Left ventricle myocardium inferior (tissue), 1 donor: ENCODE measurements at places on chromosomes 12 and 14. TPM values are rescaled to one million over a fixed set of nuclear protein-coding genes. Genes with fewer than 3 reads are reported as not detected.

The C12orf50 gene
- total RNA-seq: not detected

GRCh38 chr12:95298916-95299315, 81.3 kb downstream of the VEZT start:
- H3K4me3 ChIP-seq: no peak overlapping the region
- no peak overlapping the region for H3K27ac ChIP-seq
- H3K36me3 ChIP-seq: peaks cover 71% of the 10 kb centered on the region

The MYH7 gene
- total RNA-seq: 14,853 TPM

The BICDL1 gene
- total RNA-seq: 0.08 TPM

The DPPA3 gene
- total RNA-seq: not detected

DNA sequence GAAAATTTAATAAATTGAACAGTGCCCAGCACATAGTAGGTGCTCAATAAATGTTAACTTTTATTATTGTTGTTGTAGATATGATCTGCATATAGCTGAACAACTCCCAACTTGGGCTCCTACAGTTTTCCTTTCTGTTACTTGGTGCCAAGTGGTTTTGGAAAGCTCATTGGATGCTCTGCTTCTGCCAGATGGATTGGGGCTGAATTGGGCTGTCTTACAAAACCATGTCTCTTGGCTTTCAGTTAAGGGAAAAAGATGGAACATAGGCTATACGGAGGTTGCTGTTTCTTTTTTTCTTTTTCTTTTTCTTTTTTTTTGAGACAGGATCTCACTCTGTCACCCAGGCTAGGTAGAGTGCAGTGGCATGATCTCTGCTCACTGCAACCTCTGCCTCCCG, 140.7 kb upstream of the PWP1 start:
- H3K27me3 ChIP-seq: no peaks in the 10 kb centered on the region
- H3K4me1 ChIP-seq: no peaks in the 10 kb centered on the region
- H3K27ac ChIP-seq: peak overlapping the region; percentile 36
- no peak overlapping the region for H3K4me3 ChIP-seq
- H3K36me3 ChIP-seq: peaks cover 4% of the 10 kb centered on the region

The TAS2R50 gene
- total RNA-seq: 0.47 TPM

The KRT79 gene
- not detected for total RNA-seq

DNA sequence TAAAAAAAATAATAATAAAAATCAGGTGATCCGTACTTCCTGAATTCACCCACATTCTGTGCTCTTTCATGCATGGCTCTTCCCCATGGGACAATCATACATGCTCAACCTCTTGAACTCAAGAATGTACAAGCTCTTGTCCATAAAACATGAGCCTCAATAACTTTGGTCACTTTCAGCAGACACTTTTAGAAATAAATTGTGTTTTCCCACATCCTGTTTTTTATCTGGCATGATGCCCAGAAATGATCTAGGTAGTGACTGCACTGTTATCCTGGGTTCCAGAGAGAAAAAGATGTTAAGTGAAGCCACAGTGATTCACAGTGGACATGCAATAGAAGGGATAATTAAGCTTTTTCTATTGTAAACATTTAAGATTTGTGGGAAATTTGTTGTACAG, 537.6 kb upstream of the TMEM132C start:
- H3K4me3 ChIP-seq: no peak overlapping the region
- H3K4me1 ChIP-seq: no peaks in the 10 kb centered on the region
- no peaks in the 10 kb centered on the region for H3K27me3 ChIP-seq
- H3K36me3 ChIP-seq: no peaks in the 10 kb centered on the region
- no peak overlapping the region for H3K27ac ChIP-seq
- DNase-seq: no peak

The RFX4 gene
- total RNA-seq: not detected

DNA sequence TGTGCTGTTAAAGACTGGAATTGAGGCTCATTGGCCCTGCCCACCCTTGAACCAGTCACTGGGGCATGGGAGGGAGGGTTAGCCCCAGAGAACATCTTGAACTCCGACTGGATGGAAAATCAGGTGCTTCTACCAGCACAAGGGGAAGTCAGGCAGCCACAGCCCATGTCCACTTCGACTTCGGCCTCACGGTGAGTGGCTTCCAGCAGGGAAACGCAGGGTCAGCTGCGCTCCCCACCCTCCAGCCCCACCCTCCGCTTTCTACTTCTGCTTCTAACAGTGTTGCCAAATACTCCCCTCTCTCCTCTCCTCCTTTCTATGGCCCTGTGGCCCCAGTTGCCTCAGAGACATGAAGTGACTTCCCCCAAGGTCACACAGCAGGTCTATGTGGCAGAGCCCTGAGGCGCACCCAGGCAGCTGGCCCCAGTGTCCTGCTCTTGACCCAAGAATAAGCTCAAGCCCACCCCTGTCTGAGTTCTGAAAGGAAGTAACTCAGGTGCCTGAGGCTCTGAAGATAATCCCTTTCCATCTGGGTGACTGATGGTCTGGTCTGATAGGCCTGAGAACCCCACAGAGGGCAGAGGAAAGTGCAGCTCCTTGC, 11.9 kb upstream of the SH2B3 start:
- no peak overlapping the region for H3K27ac ChIP-seq
- DNase-seq: peak; percentile 48
- H3K27me3 ChIP-seq: no peaks in the 10 kb centered on the region
- no peaks in the 10 kb centered on the region for H3K36me3 ChIP-seq
- peaks cover 12% of the 10 kb centered on the region for H3K4me1 ChIP-seq
- no peak overlapping the region for H3K4me3 ChIP-seq

DNA sequence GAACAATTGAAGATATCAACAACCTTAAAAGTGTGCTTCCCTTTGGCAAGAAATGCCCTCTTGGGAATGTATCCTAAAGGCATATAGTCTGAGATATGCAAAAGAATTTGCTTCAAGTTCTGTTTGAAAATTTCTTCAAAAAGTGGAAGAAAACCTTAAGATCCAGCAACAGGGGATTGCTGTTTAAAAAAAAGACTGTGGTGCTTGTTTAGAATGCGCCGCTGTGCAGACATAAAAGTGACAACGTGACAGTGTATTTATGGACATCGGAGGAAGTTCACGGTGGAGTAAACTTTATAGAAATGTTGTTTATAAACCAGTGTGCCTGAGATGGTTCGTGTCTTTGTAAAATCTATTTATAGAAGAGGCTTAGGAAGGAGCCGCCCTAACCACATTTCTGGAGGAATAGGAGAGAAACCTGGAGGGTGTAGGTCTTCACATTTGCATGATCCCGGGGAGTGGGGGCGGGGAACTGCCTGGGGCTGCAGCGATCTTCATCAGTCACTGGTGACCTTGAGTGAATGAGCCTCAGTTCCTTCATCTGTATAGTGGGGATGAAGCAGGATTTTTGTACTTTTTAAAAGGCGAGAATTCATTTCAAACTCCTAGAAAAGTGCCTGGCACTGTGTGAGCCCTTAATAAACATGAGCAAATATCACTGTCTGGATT, 27.5 kb downstream of the ADGRD1 start:
- DNase-seq: no peak
- peak overlapping the region; percentile 77 for H3K27ac ChIP-seq
- H3K4me1 ChIP-seq: peaks cover 53% of the 10 kb centered on the region
- H3K36me3 ChIP-seq: peaks cover 12% of the 10 kb centered on the region

DNA sequence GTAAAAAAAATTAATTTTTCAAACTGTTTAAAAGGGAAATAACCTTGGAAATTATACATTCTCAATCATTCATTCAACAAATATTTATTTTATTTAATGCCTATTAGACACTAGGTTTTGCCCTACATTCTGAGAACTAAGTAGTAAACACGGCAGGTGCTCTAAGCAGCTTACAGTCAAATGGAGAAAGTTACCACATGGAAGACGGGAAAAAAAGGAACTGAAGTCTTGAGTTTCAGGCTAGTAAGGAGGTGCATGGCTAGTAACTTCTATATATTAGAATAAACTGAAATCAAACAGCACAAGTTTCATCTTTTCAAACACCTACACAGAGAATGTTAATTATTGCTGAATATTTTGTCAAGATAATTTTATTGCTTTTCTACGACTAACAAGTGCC, 52.9 kb downstream of the C12orf42 start:
- no peaks in the 10 kb centered on the region for H3K36me3 ChIP-seq
- no peak overlapping the region for H3K4me3 ChIP-seq
- no peak overlapping the region for H3K27ac ChIP-seq
- DNase-seq: no peak
- no peaks in the 10 kb centered on the region for H3K4me1 ChIP-seq
- no peaks in the 10 kb centered on the region for H3K27me3 ChIP-seq

DNA sequence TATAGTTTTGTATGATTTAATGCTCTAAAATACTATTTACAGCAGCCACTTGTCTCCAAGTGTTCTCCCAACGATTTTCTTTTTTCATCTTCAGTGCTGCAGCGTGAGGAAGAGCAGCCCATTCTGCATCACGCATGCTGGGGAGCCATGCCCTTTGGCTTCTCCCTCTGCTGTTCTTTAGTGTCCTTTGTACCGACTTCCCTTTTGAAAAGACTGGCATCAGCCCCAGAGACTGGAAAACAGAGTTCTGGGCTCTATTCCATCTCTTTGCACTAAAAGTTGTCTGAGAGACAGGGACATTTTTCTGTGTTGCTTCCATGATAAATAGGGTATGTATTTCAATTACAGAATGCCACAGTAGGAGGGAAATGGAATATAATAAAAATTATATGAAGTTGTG, 105.1 kb downstream of the RERG start:
- H3K36me3 ChIP-seq: no peaks in the 10 kb centered on the region
- no peak overlapping the region for H3K4me3 ChIP-seq
- no peaks in the 10 kb centered on the region for H3K4me1 ChIP-seq
- no peak overlapping the region for H3K27ac ChIP-seq

DNA sequence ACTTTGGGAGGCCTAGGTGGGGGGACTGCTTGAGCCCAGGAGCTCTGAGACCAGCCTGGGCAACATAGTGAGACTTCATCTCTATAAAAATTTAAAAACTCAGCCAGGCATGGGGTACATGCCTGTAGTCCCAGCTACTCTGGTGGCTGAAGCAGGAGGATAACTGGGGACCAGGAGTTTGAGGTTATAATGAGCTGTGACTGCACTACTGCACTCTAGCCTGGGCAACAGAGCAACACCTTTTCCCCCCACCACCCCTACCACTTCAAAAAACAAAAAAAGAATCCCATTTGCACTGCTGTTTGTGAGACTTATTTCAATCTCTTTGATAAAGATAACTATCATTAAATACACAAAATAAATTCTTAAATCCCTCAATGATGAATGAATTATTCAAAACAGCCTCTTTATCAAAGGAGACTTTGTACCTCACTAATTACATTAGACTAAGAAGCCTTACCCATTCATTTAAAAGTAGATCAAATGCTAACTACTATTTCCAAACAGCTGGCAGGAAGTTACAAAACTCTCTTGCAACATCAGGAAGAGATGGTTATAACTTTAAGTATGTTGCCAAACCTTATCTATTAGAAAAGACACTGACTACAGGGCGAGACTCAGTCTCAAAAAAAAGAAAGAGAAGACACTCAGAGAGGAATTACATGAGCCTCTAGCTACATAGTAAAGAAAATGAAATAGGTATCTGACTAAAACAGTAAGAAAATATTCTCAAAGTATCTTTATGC, 14.7 kb downstream of the BLTP3B start:
- H3K27ac ChIP-seq: peak overlapping the region; percentile 68
- no peaks in the 10 kb centered on the region for H3K36me3 ChIP-seq
- peaks cover 42% of the 10 kb centered on the region for H3K4me1 ChIP-seq
- H3K4me3 ChIP-seq: no peak overlapping the region

- no peak for DNase-seq
- no peak overlapping the region for H3K4me3 ChIP-seq
- H3K36me3 ChIP-seq: no peaks in the 10 kb centered on the region
- H3K27me3 ChIP-seq: peaks cover 29% of the 10 kb centered on the region
Observed at GRCh38 chr12:53327435-53328042, 6.1 kb upstream of the AAAS start.

- H3K4me1 ChIP-seq: peaks cover 51% of the 10 kb centered on the region
- no peak overlapping the region for H3K4me3 ChIP-seq
- no peak for DNase-seq
- H3K36me3 ChIP-seq: no peaks in the 10 kb centered on the region
- peaks cover 71% of the 10 kb centered on the region for H3K27me3 ChIP-seq
Observed at GRCh38 chr14:91371011-91371989, 46.3 kb downstream of the CCDC88C start.

- DNase-seq: no peak
- peaks cover 24% of the 10 kb centered on the region for H3K4me1 ChIP-seq
- no peak overlapping the region for H3K4me3 ChIP-seq
Observed at GRCh38 chr12:30930641-30931040, 4.1 kb downstream of the TSPAN11 start.

GRCh38 chr12:12705838-12706520, 10.0 kb upstream of the GPR19 start:
- no peak overlapping the region for H3K4me3 ChIP-seq
- no peaks in the 10 kb centered on the region for H3K36me3 ChIP-seq
- DNase-seq: no peak
- H3K27ac ChIP-seq: no peak overlapping the region

GRCh38 chr12:6361834-6362233, 13.5 kb downstream of the SCNN1A start:
- no peaks in the 10 kb centered on the region for H3K36me3 ChIP-seq
- peak overlapping the region; percentile 94 for H3K27ac ChIP-seq
- peaks cover 17% of the 10 kb centered on the region for H3K4me1 ChIP-seq

- H3K4me1 ChIP-seq: peaks cover 32% of the 10 kb centered on the region
- no peak overlapping the region for H3K27ac ChIP-seq
- no peaks in the 10 kb centered on the region for H3K27me3 ChIP-seq
- H3K4me3 ChIP-seq: no peak overlapping the region
Observed at GRCh38 chr12:1302201-1302870, 292.0 kb downstream of the FBXL14 start.

- no peaks in the 10 kb centered on the region for H3K4me1 ChIP-seq
- DNase-seq: no peak
- H3K36me3 ChIP-seq: no peaks in the 10 kb centered on the region
- H3K4me3 ChIP-seq: no peak overlapping the region
- peaks cover 62% of the 10 kb centered on the region for H3K27me3 ChIP-seq
Observed at GRCh38 chr14:100783630-100784370, 42.1 kb upstream of the MEG3 start.

- peak; percentile 40 for DNase-seq
- H3K36me3 ChIP-seq: no peaks in the 10 kb centered on the region
- H3K27ac ChIP-seq: peak overlapping the region; percentile 96
- H3K4me1 ChIP-seq: peaks cover 23% of the 10 kb centered on the region
- peak overlapping the region; percentile 87 for H3K4me3 ChIP-seq
Observed at GRCh38 chr12:64404470-64405256, 471 bp downstream of the XPOT start.

- H3K27ac ChIP-seq: peak overlapping the region; percentile 82
- H3K27me3 ChIP-seq: no peaks in the 10 kb centered on the region
- peak overlapping the region; percentile 90 for H3K4me3 ChIP-seq
- no peaks in the 10 kb centered on the region for H3K36me3 ChIP-seq
Observed at GRCh38 chr14:102777711-102778337, 575 bp downstream of the TRAF3 start.

- peak within 1 kb of the TSS; percentile 88 for H3K4me3 ChIP-seq
- peak; percentile 86 for DNase-seq
- H3K36me3 ChIP-seq: no peaks in the 10 kb centered on the region
- H3K27me3 ChIP-seq: no peaks in the 10 kb centered on the region
Observed at GRCh38 chr12:31590642-31591379, at the start of gene DENND5B. TSS of gene DENND5B (minus strand) at chr12:31591136. CDS start at chr12:31590832, 304 bp downstream.

The KANSL2 gene
- total RNA-seq: 23.1 TPM

DNA sequence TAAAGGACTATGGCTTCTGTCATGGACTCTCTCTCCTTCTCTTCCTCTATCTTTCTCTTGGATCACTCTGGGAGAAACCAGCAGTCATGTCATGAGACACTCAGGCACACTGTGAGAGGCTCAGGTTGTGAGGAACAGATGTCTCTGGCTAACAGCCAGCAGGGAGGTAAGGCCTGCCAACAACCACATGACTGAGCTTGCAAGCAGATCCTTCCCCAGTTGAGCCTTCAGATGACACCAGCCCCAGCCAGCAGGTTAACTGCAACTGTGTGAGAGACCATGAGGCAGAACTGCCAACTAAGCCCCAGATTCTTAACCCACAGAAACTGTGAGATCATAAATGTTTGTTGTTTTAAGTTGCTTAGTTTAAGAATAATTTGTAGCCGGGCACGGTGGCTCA, 90.6 kb downstream of the VCPKMT start:
- no peaks in the 10 kb centered on the region for H3K36me3 ChIP-seq
- H3K4me3 ChIP-seq: no peak overlapping the region
- no peaks in the 10 kb centered on the region for H3K27me3 ChIP-seq
- H3K4me1 ChIP-seq: no peaks in the 10 kb centered on the region
- DNase-seq: no peak
